Fibroblast of the aortic adventitia (primary cell): ENCODE measurements at places on chromosomes 16 and 17. TPM values are rescaled to one million over a fixed set of nuclear protein-coding genes. Genes with fewer than 3 reads are reported as not detected.

HOXB1 gene
- total RNA-seq, result not detected in 2 replicates

SPEM2 gene
- total RNA-seq, result not detected in 2 replicates

NPEPPS gene
- total RNA-seq, result 106 and 299 TPM in 2 replicates

GPRC5B gene
- 20.2 and 47.4 TPM in 2 replicates for total RNA-seq

FBXL19 gene
- 9.8 and 16.6 TPM in 2 replicates for total RNA-seq

CA5A gene
- total RNA-seq, result not detected in 2 replicates

ZG16B gene
- total RNA-seq, result 0.27 and 1.4 TPM in 2 replicates

TMEM88 gene
- 0.18 TPM in 1 of 2 replicates, not detected in the other for total RNA-seq

GRAPL gene
- total RNA-seq, result not detected in 2 replicates

SDR42E2 gene
- not detected in 2 replicates for total RNA-seq

CTF1 gene
- total RNA-seq, result 2.5 and 3.2 TPM in 2 replicates

SLC25A19 gene
- total RNA-seq, result 8.7 and 11.0 TPM in 2 replicates

CACNG5 gene
- total RNA-seq, result not detected in 2 replicates

TCAP gene
- total RNA-seq, result 0.36 and 0.49 TPM in 2 replicates

KRTAP4-1 gene
- not detected in 2 replicates for total RNA-seq

CNTNAP4 gene
- total RNA-seq, result 0.49 and 2.4 TPM in 2 replicates

ST6GALNAC1 gene
- total RNA-seq, result not detected in 2 replicates

REXO5 gene
- total RNA-seq, result 5.2 and 12.4 TPM in 2 replicates

HAP1 gene
- total RNA-seq, result under 0.01 TPM in 1 of 2 replicates, not detected in the other

SCIMP gene
- total RNA-seq, result not detected in 2 replicates

CNTNAP1 gene
- total RNA-seq, result 32.0 and 41.5 TPM in 2 replicates

PMFBP1 gene
- total RNA-seq, result 0.09 and 0.33 TPM in 2 replicates

EFNB3 gene
- 0.90 and 3.9 TPM in 2 replicates for total RNA-seq

FLYWCH1 gene
- 31.3 and 37.4 TPM in 2 replicates for total RNA-seq

OR3A3 gene
- total RNA-seq, result not detected in 2 replicates

SYCE1L gene
- 0.09 and 1.6 TPM in 2 replicates for total RNA-seq

SLC6A4 gene
- total RNA-seq, result 0.41 and 23.8 TPM in 2 replicates

KCNJ2 gene
- 1.4 and 12.7 TPM in 2 replicates for total RNA-seq

C16orf95 gene
- total RNA-seq, result 2.0 and 3.4 TPM in 2 replicates
